ENCODE measurements at places on chromosomes 12 and 14. TPM values are rescaled to one million over a fixed set of nuclear protein-coding genes. Genes with fewer than 3 reads are reported as not detected.

Gene IKZF4
- 4.6 TPM for total RNA-seq

Gene PRKD1
- total RNA-seq, result 0.71 TPM

Gene FAM90A1
- not detected for total RNA-seq

Gene TEX52
- total RNA-seq, result not detected

Gene LMNTD1
- total RNA-seq, result not detected

Gene LALBA
- not detected for total RNA-seq

Gene RBP5
- total RNA-seq, result not detected

Gene PLEKHH1
- total RNA-seq, result 6.3 TPM

Gene KRT4
- 129 TPM for total RNA-seq

Gene KRT6C
- 261 TPM for total RNA-seq

Gene ZFP36L1
- total RNA-seq, result 140 TPM

Gene CYP46A1
- total RNA-seq, result not detected

Gene PPP2R5C
- 72.4 TPM for total RNA-seq

Gene BMP4
- 1.3 TPM for total RNA-seq

Gene RND1
- 0.46 TPM for total RNA-seq

Gene CBX5
- total RNA-seq, result 45.4 TPM

Gene PTPRO
- total RNA-seq, result 0.21 TPM

Gene PTMS
- total RNA-seq, result 192 TPM

Gene SCNN1A
- 91.7 TPM for total RNA-seq

Gene SLC25A47
- not detected for total RNA-seq

Gene TPPP2
- total RNA-seq, result not detected

Gene WNT5B
- 8.7 TPM for total RNA-seq

Gene TAS2R19
- 0.65 TPM for total RNA-seq

Gene TSHR
- total RNA-seq, result not detected

Gene CPM
- 16.2 TPM for total RNA-seq

Gene CCDC177
- not detected for total RNA-seq

Gene CNTN1
- total RNA-seq, result 33.2 TPM

Gene FGF23
- not detected for total RNA-seq

Gene FOXN4
- total RNA-seq, result not detected

Gene FOXG1
- not detected for total RNA-seq

Gene DNAH10
- 0.07 TPM for total RNA-seq
